ENCODE measurements at places on chromosomes 1 and 21.

- no peak for DNase-seq
These were observed 484.9 kb downstream of the SETD4 start for GRCh38 chr21:35575280-35575915.

GRCh38 chr1:110272045-110272444, 61.9 kb downstream of the KCNC4 start:
- DNase-seq: no peak

DNA sequence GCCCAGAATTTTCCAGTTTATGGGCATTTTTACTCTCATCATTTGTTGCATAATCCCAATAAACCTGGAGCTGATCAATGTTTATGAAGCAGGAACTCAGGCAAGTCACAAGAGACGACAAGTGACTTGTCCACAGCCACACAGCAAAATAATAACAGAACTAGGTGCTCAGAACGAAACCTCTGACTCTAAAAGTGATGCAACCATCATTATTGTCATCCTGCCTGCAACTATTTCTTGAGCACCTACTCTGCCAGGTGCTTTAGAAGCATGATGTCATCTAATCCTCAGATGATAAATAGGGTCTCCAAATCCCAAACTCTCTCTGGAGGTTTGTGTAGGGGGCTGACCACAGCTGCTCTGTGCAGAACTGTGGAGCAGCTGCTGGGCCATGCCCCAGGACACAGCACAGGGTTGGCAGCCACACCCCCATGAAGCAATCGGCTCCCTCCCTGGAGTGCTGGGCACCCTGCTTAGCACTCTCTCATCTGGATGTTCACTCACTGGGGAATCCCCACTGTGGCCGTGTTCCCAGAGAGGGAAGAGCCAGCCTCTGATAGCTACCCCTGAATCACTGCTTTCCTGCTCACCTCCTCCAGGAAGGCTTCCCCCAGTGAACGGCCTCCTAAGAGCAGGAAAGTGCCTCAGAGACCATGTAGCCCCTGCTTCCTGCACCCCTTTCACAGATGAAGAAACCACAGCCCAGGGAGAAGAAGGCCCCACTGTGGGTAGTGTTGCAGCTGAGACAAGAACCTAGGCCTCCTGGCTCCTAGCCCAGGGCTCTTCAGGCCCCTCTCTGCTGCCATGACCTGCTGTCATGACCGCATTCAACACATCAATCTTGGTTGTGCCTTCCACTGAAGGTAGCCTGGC, 2.1 kb downstream of the TTC22 start:
- no peak for DNase-seq

GRCh38 chr1:11355559-11356475, 82.8 kb downstream of the UBIAD1 start:
- DNase-seq: no peak

GRCh38 chr1:30360281-30360680, 363.1 kb downstream of the MATN1 start:
- DNase-seq: peak; percentile 58

GRCh38 chr1:45908611-45909140, 105.3 kb downstream of the MAST2 start:
- DNase-seq: no peak

GRCh38 chr1:94982398-94982797, 55.5 kb upstream of the CNN3 start:
- no peak for DNase-seq

DNA sequence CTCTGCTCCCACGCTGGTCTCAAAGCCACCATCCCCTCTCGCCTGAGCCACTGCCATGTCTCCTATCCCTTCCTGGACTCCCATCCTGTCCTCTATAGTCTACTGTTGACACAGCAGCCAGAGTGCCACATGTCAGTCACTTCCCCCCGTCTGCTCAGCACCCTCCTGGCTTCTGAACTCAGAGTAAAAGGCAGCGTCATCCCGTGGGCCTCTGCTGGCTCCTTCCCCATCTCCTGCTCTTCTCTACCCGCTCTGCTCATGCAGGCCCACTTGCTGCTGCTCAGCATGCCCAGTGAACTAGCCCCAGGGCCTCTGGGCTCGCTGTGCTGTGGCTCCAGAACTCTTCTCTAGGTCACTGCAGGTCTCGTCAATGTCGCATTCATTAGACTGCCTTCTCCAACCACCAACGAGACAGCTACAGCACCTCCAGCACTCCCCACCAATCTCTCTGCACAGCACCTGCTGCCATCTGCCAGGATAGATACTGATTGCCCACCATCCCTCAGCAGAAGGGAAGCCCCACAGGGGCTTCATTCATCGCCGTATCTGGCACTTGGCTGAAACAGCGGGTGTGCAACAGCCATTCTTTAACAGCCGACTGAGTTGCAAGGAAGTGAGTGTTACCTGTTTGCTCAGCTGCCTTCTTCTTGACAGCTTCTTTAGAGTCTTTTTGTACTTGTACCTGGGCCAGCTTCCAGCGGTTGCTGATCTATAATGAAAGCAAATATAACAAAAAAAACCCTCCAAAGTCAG, 11.8 kb upstream of the SRM start:
- no peak for DNase-seq

- DNase-seq: no peak
These were observed 67.0 kb downstream of the ERO1B start for GRCh38 chr1:236214761-236215160.

DNA sequence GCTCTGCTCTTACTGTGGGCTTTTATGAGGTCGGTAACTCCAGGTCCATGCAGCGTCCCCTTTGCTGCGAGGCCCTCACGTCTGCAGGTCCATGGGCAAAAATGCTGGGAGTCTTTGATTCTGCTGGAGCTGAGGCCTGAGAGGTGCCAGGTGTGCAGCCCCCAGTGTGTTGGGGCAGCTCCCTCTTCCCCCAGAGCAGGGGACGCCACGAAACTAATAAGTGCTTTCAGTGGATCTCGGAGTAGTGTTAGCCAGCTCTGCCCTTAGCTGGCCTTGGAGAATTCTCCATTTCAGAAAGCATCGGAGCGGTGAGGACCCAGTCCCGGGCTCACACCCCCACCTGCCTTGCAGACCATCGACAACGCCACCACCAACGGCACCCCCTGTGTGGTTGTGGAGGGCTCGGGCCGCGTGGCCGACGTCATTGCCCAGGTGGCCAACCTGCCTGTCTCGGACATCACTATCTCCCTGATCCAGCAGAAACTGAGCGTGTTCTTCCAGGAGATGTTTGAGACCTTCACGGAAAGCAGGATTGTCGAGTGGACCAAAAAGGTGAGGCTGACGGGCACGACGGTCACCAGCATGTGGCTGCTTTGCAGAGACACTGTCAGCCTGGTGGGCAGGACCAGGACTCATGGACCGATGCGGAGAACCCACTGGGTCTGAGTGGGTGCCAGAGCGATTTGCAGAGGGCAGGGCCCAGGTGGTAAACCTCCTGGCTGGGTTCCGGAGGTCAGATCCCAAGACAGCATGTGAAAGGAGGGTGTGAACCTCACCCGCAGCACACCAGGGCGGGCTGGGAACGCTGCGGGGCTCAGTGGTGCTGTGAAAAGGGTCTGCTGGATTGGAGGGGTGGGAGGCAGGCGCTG, 25.5 kb downstream of the TRPM2 start:
- no peak for DNase-seq

- no peak for DNase-seq
These were observed 238.0 kb downstream of the TM2D1 start for GRCh38 chr1:61486783-61487536.

Data from vagina (tissue), 2 donors.